ENCODE measurements at places on chromosomes 1 and 21.

- no peak for DNase-seq
Observed at GRCh38 chr1:243313635-243314536, 58.0 kb downstream of the SDCCAG8 start.

GRCh38 chr1:54819195-54819536 lies 18.0 kb upstream of the TTC22 start:
- no peak for DNase-seq

- DNase-seq: peak; percentile 20
Observed at GRCh38 chr21:37582590-37582989, 216.0 kb downstream of the DYRK1A start.

- no peak for DNase-seq
Observed at GRCh38 chr1:1775327-1776226, 2.7 kb downstream of the NADK start.

GRCh38 chr1:148372731-148373130 lies 110.4 kb downstream of the PPIAL4G start:
- DNase-seq: no peak

GRCh38 chr1:213256438-213257087 lies 205.5 kb downstream of the RPS6KC1 start:
- no peak for DNase-seq

GRCh38 chr1:115976062-115976920 lies at the start of gene SLC22A15:
Gene SLC22A15 (plus strand): TSS chr1:115976513. CDS start chr1:115976628, 115 bp downstream.
- no peak for DNase-seq

- no peak for DNase-seq
Observed at GRCh38 chr1:76070538-76070937, 4.0 kb upstream of the ST6GALNAC3 start.

DNA sequence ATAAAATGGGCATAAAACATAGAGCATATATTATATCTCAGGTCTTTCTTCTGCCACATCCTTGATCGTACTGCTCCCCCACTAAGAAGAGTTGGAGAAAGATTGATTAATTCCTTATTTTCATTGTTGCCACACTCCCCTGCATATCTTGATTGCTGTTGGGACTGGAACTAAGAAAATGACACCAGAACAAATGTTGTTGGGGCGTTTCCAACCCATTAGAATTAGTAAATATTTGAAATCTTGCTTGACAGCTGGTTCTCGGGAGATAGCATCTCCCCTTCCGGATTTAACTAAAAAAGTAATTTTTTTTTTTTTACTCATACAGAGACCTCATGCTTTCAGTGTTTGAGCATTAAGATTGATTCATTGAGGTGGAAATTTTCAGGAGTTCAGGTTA lies 493.0 kb upstream of the PLXNA2 start:
- no peak for DNase-seq

- DNase-seq: no peak
Observed at GRCh38 chr1:64590316-64590715, 120.4 kb downstream of the CACHD1 start.

GRCh38 chr21:25489673-25490072 lies 117.6 kb downstream of the MRPL39 start:
- no peak for DNase-seq

DNA sequence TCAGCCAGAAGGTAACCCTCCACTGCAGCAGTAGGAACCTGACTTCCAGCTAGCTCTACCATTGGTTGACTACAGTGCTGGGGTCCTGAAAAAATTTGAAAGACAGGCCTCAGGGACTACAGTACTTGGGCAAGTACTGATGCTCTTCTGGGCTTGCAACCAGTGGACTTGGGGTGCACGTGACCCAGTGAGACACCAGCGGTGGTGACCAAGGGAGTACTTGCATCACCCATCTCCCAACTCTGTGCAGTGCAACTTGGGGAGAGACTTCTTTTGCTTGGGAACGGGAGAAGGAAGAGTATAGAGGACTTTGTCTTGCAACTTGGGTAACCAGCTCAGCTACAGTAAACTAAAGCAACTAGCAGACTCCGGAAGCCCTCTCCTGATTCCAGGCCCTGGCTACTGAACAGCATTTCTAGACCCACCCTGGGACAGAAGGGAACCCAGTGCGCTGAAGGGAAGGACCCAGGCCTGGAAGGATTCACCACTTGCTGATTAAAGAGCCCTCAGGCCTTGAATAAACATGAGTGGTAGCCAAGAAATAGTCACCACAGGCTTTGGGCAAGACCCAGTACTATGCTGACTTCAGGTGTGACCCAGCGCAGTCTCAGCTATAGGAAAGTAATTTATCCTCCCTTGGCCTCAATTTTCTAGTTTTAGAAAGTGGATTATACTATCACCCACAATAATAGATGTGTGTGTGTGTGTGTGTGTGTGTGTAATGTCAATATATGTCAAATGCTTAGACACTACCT lies 45.6 kb downstream of the TNNI3K start:
- DNase-seq: no peak

GRCh38 chr21:46352164-46352515 lies 28.2 kb downstream of the PCNT start:
- DNase-seq: no peak

DNA sequence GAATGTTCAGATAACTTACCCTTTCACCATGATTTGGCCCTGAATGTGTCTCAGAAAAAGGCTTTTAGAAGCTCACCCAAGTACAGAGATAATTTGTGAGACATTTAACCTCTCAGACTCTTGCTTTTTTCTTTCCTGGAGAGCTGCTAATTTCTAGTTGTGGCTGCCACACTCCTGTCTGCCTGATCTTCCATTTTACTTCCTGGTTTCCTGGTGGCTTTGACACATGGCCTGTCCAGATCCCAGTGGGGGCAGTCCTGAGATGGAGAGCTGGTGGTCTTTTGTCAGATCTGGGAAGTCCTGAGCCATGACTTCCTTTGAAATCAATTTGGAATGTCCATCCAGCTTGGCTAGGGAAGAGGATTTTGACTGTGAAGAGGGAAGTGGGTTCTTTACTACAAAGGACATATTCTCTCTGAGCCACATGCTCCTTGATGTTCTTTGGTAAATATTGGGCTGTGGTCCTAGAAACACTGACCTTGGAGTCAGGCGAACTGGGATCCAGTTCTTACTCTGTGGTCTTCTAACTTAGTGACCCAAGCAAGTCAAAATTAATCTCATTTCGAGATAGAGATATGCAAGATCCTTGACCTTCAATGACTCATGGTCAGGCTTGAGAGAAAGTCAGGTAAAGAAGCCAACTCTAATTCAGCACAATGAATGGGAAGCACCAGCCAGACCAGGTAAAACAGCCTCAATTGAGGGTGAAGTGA lies 78.0 kb upstream of the HSD17B7 start:
- DNase-seq: no peak

DNA sequence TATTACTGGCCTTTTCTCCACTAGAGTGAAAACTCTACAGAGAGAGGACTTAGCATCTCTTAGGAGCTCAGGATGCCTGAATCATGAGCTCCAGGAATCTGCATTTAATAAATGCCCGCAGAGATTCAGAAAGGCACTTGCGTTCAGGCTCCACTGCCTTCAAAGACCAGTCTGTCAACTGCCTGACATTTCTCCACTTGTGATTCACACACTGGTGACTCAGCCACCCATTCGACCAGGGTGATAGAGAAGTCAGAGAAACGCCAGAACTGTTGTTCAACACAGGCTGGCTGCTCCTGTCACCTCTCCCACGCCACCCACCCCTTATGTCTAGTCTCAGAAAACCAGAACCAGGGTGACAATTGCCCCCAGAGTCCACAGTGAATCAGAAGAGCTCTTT lies 26.9 kb upstream of the LBR start:
- DNase-seq: peak; percentile 75

GRCh38 chr1:33428661-33429060 lies 2.2 kb downstream of the PHC2 start:
- no peak for DNase-seq

DNA sequence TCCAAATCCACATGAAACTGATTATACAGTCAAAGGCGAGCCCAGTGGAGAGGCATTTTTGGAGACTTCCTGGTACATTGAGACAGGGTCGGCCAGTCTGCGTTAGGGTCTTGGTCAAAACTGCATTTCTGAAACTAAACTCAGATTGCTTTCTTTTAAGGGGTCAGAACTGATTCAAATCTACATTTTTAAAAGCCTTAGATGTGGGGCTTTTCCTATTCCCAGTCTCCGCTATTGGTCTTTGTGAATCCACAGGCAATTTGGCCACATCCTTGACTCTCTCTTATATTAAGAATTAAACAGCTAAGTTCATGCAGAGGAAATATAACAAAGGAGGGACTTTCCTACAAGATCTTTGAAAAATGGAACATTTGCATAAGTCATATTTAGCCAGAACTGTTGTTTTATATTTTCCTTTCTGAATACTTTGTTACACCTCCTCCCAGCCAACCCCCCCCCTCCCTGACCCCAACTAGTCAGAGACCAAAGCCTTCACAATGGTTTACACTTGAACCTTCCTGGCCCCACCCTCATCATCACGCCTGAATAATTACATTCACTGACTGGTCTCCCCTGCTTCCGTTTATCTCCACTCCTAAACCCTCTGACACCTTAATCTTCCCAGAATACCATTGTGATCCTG lies 30.9 kb downstream of the SELL start:
- DNase-seq: no peak

DNA sequence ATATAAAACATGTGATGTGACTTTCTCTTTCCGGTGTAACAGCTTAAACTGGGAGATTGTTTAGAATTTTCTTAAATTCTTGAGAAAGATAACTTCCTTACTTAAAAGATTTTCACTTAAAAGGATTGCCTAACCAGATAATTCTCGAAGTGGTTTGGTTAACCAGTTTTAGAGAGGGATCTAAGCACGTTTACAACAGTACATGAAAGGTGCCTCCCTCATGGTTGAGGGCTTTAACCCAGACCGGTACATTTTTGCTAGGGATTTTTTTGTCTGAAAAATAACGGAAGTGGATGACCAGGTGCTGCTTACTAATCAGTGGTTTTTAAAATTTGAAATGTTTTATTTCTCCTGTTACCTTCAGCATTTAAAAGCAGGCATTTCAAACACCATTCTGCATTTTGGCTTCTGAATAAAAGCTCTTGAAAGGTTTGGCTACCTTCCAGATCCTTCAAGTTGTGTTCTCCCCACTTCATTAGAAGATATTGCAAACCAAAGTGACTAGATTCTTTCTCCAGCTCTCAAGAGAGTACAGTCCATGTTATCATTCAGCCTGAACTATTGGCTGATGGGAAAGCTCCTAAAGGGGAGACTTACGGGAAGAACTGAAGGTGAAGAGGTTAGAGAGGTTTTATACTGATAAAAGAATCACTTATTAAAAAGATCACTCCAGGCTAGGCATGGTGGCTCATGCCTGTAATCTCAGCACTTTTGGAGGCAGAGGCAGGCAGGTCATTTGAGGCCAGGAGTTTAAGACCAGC lies 12.8 kb downstream of the S100PBP start:
- DNase-seq: no peak

DNA sequence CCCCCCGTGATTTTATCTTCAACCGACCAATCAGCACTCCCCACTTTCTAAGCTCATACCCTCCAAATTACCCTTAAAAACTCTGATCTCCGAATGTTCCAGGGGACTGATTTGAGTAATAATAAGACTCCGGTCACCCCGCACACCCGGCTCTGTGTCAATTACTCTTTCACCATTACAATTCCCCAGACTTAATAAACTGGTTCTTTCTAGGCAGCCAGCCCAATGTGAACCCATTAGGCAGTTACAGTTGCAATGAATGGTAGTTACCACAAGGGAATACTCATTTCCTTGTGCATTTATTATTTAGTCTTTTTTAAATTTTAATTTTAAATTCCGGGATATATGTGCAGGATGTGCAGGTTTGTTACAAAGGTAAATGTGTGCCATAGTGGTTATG lies 177.9 kb downstream of the HFM1 start:
- no peak for DNase-seq

- no peak for DNase-seq
Observed at GRCh38 chr1:78367700-78368099, 123.1 kb upstream of the PTGFR start.

GRCh38 chr1:68346188-68346808 lies 103.5 kb downstream of the RPE65 start:
- no peak for DNase-seq

DNA sequence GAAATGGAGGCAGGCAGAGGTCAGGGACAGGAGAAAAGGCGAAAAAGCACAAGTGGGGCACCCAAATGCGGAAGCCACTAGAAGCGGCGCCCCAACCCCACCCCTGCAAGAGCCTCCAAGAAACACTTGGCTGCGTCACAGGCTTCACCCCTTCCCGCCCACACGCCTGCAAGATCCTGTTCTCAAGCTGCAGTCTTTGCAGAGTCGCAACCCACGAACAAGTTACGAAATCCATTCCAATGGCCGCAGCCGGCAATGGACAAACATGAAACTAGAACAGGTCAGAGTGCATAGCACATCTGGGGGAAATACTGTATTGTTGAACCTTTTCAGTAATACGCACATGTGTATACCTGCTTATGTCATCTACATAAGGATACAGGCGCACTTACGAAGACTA lies 103.6 kb downstream of the PSMG1 start:
- no peak for DNase-seq

DNA sequence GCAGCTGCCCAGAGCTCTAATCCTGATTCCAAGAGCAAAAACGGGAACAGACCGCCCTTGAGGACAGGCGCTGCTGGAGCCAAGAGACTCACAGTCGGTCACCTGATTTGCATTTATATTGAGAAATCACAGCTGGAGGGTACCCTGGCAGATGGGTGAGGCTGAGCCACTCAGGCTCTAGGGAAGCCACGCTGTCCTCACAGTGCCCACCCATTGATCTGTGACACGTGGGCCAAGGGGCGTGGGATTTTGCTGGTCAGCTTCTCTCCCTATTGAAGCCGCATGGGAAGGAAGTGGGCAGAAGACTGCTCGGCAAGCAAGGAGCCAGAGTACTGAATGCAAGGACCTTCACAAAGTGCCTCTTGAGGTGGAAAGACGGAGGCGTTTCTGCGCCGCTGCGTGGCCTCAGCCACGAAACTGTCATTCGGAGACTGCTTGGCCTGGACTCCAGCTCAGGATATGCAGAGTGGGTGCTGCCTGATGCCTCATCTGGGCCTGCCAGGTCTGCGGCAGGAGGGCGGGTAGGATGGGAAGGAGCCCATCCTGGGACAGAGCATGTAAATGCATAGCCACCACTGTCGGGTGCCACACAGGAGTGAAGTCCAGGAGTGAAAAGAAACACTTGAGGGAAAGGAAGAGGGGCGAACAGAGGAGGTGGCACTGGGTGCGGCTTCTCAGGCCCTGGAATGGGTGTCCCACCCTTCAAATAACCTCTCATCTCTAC lies 139.8 kb downstream of the PGBD5 start:
- no peak for DNase-seq

GRCh38 chr1:11438996-11439395 lies 40.0 kb upstream of the DISP3 start:
- DNase-seq: no peak

- DNase-seq: no peak
Observed at GRCh38 chr1:175801979-175802378, 58.6 kb upstream of the TNR start.

Data from stromal cell of bone marrow (primary cell).